ENCODE measurements at places on chromosomes 13 and 19. TPM values are rescaled to one million over a fixed set of nuclear protein-coding genes. Genes with fewer than 3 reads are reported as not detected.

DNA sequence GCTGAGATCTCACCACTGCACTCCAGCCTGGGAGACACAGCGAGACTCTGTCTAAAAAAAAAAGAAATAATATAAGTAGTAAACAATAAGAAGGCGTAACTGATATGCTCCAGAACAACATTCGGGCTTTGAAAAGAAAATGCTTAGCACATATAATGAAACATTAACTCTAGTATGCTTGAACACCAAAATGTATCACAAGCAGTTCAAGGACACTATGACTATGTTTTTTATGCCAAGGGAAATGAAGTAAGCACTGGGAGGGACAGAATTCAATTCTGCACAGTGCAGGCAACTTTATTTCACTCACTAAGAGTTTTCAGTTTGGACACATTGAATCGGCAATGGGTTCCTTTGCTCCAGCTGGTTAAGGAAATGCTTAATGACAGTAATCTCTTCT lies 178.7 kb downstream of the TBC1D4 start:
- H3K4me1 ChIP-seq = peaks cover 12% of the 10 kb centered on the region
- H3K4me3 ChIP-seq = no peak overlapping the region
- H3K27ac ChIP-seq = no peak overlapping the region
- no peaks in the 10 kb centered on the region for H3K36me3 ChIP-seq
- DNase-seq = no peak

CD70 gene
- 285 TPM for total RNA-seq

SIGLEC8 gene
- not detected for total RNA-seq

DNA sequence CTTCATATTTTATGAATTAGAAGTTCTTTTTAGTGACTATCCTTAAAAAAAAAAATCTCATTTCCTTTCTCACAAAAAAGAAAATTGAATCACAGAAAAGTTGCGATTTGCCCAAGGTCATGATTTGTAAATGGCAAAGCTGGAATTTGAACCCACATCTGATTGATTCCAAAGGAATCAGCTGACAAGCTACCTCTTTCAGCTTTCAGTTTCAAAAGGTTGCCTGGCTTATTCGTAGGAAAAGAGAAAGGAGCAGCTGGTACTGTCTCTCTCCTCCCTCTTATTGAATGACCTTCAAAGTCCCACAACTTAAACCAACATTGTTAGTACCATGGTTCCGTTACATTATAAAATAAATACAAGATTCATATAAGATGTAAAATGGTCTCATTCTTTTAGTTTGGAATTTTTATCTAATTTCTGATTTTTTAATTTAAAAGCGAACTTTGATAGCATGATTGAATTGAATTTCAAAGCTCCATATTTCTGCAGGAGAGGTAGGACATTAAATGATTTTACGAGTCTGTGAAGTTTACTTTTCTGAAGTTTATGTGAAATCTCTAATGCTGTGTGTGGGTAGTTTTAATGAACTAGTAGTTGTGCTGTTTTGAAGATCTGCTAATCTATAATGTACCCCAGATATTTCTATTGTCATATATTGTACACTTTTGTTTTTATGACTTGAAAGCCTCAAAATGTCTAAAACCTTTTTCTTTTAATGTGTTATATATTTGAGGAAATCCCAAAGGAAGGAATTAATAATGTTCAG lies 18.5 kb upstream of the KCTD4 start:
- no peak overlapping the region for H3K27ac ChIP-seq
- H3K4me3 ChIP-seq = no peak overlapping the region
- H3K4me1 ChIP-seq = no peaks in the 10 kb centered on the region
- no peaks in the 10 kb centered on the region for H3K27me3 ChIP-seq

GRCh38 chr19:41205995-41206394 lies 13.0 kb downstream of the CYP2S1 start:
- no peak overlapping the region for H3K4me3 ChIP-seq
- no peaks in the 10 kb centered on the region for H3K4me1 ChIP-seq
- DNase-seq = no peak

KIRREL2 gene
- not detected for total RNA-seq

- no peak overlapping the region for H3K4me3 ChIP-seq
- H3K27ac ChIP-seq = no peak overlapping the region
- no peaks in the 10 kb centered on the region for H3K36me3 ChIP-seq
Observed at GRCh38 chr13:37295071-37295470, 189.6 kb upstream of the CSNK1A1L start.

- no peak overlapping the region for H3K27ac ChIP-seq
- no peak overlapping the region for H3K4me3 ChIP-seq
- peaks cover 27% of the 10 kb centered on the region for H3K27me3 ChIP-seq
- H3K4me1 ChIP-seq = no peaks in the 10 kb centered on the region
Observed at GRCh38 chr19:18611327-18612050, 1.2 kb upstream of the TMEM59L start.

PSG11 gene
- total RNA-seq = not detected

DNA sequence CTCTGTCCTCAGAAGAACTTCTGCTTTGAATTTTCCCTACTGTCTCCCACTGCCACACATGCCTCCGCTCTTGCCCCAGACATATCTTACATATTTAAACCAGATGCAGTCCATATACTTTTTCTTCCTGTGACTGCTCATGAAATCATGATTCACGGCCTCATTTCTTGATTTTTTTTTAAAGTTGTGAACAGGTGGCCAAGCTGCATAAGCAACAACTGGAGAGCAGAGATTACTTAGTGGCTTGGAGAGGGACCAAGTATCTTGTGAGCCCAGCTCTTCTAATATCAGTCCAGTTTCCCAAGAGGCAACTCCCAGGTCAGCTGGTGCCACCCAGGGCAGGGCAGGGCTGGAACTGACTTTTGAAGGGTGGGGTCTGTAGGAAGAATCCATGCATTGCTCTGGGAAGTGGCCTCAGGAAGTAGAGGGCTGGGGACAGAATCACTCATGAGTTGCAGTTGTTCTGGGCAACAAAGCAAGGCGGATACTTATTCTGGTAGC lies 152.4 kb downstream of the LMO7 start:
- no peaks in the 10 kb centered on the region for H3K27me3 ChIP-seq
- DNase-seq = no peak
- H3K4me3 ChIP-seq = no peak overlapping the region
- no peak overlapping the region for H3K27ac ChIP-seq
- H3K4me1 ChIP-seq = no peaks in the 10 kb centered on the region
- no peaks in the 10 kb centered on the region for H3K36me3 ChIP-seq

DNA sequence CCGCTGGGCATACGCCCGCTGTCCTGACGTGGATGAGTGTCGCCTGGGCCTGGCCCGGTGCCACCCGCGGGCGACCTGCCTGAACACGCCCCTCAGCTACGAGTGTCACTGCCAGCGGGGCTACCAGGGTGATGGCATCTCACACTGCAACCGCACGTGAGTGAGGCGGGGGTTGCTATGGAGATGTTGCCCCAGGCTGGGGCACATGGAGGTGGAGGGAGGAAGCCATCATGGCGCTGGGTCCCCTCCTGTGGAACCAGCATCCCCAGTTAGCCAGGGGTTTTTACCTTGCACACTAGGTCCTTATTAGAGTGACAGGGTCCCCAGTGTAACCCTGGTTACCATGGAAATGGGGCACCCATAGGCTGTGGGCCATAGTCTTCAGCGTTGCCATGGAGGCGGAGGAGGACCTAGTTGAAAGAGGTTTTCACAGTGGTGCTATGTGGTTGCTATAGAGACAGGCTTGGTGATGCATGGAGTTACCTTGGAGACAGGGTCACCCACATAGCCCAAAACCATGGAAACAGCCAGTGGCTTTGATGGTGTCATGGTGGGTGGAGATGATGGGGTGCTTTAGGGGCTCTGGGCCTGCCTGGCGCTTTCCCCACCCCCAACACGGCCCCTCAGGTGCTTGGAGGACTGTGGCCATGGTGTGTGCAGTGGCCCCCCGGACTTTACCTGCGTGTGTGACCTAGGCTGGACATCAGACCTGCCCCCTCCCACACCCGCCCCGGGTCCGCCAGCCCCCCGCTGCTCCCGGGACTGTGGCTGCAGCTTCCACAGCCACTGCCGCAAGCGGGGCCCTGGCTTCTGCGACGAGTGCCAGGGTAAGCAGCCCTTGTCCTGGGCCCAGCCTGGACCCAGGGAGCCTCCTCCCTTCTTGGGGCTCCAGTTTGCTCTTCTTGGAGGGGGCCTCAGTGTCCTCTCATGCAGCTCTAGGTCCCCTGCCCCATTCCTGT lies 27.1 kb downstream of the MEGF8 start:
- H3K4me3 ChIP-seq = no peak overlapping the region
- no peak for DNase-seq
- no peak overlapping the region for H3K27ac ChIP-seq
- no peaks in the 10 kb centered on the region for H3K27me3 ChIP-seq

SLC10A2 gene
- total RNA-seq = not detected

FBN3 gene
- total RNA-seq = 0.03 TPM

- no peak for DNase-seq
- H3K36me3 ChIP-seq = no peaks in the 10 kb centered on the region
- no peak overlapping the region for H3K4me3 ChIP-seq
- no peaks in the 10 kb centered on the region for H3K4me1 ChIP-seq
Observed at GRCh38 chr13:100824366-100824765, 149.8 kb upstream of the TMTC4 start.

KLK15 gene
- total RNA-seq = not detected

- no peak overlapping the region for H3K27ac ChIP-seq
- H3K4me3 ChIP-seq = no peak overlapping the region
Observed at GRCh38 chr13:74930402-74931165, 551.4 kb downstream of the TBC1D4 start.

- H3K4me3 ChIP-seq = no peak overlapping the region
- peaks cover 4% of the 10 kb centered on the region for H3K36me3 ChIP-seq
- H3K27me3 ChIP-seq = no peaks in the 10 kb centered on the region
- no peak overlapping the region for H3K27ac ChIP-seq
- H3K4me1 ChIP-seq = peaks cover 3% of the 10 kb centered on the region
Observed at GRCh38 chr13:77749344-77749880, 51.9 kb downstream of the SLAIN1 start.

- no peaks in the 10 kb centered on the region for H3K36me3 ChIP-seq
- no peak overlapping the region for H3K4me3 ChIP-seq
- no peak for DNase-seq
- no peak overlapping the region for H3K27ac ChIP-seq
Observed at GRCh38 chr13:99442273-99442895, 58.9 kb upstream of the TM9SF2 start.

DNA sequence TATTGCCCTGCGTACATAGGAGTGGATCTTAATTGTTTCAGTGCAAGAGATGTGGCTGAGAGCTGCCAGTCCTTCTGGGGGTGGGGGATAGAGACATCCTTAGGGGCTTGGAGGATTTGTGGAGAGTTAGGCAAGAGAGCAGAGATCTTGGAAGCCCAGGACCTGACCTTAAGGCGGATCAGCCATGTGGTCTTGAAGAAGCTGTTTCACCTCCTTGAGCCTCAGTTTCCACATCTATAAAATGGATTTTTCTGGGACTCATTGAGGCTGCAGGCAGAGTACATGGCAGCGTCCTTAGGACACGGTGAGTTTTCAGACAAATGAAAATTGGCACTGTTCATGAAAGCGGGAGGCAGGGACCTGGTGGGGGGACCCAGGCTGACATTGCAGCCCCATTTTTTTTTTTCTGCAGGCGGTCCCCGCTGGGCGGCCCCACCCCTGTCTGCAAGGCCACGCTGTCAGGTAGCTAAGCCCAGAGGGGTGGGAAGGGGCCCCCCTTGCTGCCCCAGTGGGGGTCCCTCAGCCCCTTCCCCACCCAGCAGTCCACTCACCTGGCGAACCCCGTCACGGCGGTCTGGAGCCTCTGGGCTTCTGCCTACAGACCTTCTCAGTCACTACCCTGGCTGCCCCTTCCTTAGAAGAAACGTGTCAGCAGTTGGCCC lies 30.0 kb downstream of the PDE4A start:
- H3K27me3 ChIP-seq = no peaks in the 10 kb centered on the region
- H3K4me3 ChIP-seq = no peak overlapping the region
- no peak overlapping the region for H3K27ac ChIP-seq
- no peak for DNase-seq
- peaks cover 2% of the 10 kb centered on the region for H3K36me3 ChIP-seq

PODNL1 gene
- total RNA-seq = not detected

DNA sequence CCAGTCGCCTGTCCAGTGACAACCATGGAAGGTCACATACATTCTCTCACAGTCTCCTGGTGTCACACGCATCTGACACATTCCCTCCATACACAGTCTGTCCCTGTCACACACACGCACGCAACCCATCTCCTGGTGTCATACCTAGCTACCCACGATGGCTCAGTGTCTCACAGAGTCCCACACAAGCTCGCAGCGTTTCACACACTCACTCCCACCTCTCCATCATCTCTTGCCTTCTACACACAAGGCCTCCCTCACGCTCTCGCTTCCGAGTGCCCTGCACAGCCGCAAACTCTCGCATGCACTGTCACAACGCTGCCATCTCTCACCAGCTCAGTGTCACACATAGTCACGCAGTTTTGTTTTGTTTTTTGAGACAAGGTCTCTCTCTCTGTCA lies 1.2 kb upstream of the GNG8 start:
- H3K4me1 ChIP-seq = peaks cover 25% of the 10 kb centered on the region
- H3K27me3 ChIP-seq = peaks cover 3% of the 10 kb centered on the region
- no peak overlapping the region for H3K4me3 ChIP-seq
- no peaks in the 10 kb centered on the region for H3K36me3 ChIP-seq
- no peak for DNase-seq

- H3K36me3 ChIP-seq = no peaks in the 10 kb centered on the region
- DNase-seq = no peak
- no peaks in the 10 kb centered on the region for H3K4me1 ChIP-seq
- H3K27me3 ChIP-seq = no peaks in the 10 kb centered on the region
Observed at GRCh38 chr13:83453723-83454122, 428.6 kb downstream of the SLITRK1 start.

TBXA2R gene
- not detected for total RNA-seq

- no peak overlapping the region for H3K27ac ChIP-seq
- no peak overlapping the region for H3K4me3 ChIP-seq
- no peaks in the 10 kb centered on the region for H3K27me3 ChIP-seq
- H3K36me3 ChIP-seq = no peaks in the 10 kb centered on the region
Observed at GRCh38 chr13:109862627-109863026, 76.2 kb upstream of the IRS2 start.

GRCh38 chr19:19546751-19547162 lies 8.7 kb downstream of the CILP2 start:
- H3K4me1 ChIP-seq = no peaks in the 10 kb centered on the region
- no peak overlapping the region for H3K4me3 ChIP-seq
- H3K27me3 ChIP-seq = no peaks in the 10 kb centered on the region

GRCh38 chr13:25902891-25903341 lies 148.9 kb downstream of the SHISA2 start:
- peaks cover 12% of the 10 kb centered on the region for H3K4me1 ChIP-seq
- no peaks in the 10 kb centered on the region for H3K27me3 ChIP-seq
- H3K27ac ChIP-seq = no peak overlapping the region
